ENCODE measurements at places on chromosomes 2 and 18. TPM values are rescaled to one million over a fixed set of nuclear protein-coding genes. Genes with fewer than 3 reads are reported as not detected.

GRCh38 chr2:29921560-29921915, at the start of gene ALK:
Gene ALK (minus strand): TSS chr2:29921586. CDS start chr2:29920659, 927 bp downstream.
- H3K4me3 ChIP-seq = peak within 1 kb of the TSS; percentile 47
- no peak within 1 kb of the TSS for H3K27ac ChIP-seq
- peak; percentile 93 for DNase-seq
- H3K4me1 ChIP-seq = peaks cover 10% of the 10 kb centered on the region

- no peaks in the 10 kb centered on the region for H3K36me3 ChIP-seq
- no peak overlapping the region for H3K27ac ChIP-seq
- H3K27me3 ChIP-seq = no peaks in the 10 kb centered on the region
- DNase-seq = no peak
Observed at GRCh38 chr2:234725528-234726264, 226.1 kb upstream of the SH3BP4 start.

DNA sequence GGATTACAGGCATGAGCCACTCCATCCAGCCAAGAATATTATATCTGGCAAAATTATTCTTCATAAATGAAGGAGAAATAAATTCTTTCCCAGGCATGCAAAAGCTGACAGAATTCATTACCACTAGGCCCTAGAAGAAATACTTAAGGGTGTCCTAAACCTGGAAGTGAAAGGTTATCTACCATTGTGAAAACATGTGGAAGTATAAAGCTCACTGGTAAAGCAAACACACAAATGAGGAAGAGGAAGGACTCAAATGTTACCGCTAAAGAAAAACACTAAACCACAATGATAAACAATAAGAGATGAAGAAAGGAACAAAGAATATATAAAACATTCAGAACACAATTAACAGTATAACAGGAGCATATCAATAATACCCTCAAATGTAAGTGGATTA, 171.8 kb downstream of the CAMKMT start:
- H3K27me3 ChIP-seq = no peaks in the 10 kb centered on the region
- no peak for DNase-seq
- H3K4me1 ChIP-seq = no peaks in the 10 kb centered on the region

DNA sequence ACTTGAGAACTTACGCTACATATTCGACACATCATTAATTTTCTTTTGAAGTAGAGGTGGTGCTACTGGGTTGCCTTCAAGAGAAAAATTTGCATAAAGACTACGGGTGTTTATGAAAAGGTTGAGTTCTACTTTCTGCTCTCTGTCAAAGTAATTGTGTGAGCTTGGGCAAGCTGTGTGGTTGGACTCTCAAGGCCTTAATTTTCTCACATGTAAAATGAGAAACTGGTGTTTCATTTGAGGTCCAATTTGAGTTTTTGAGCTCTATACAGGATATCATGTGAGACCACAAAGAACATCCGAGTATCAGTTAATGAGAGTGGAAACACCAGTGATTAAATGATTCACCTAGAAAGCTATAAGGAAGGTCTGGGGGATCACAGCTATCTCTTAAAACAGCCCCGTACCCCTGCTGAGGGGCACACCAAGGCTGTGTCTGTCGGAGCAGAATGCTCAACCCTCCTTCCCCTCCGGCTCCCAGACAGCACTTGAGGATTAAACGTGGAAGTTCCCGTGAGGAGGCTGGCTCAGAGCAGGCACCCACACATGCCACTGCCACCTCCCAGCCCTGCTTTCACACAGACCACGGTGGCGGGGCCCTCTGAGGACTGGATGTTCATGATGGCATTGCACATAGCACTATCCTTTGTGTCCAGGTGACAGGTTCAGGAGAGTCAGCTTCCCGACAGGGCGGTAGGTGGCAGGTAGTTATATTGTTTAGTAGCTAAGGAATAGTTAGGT, 191.8 kb downstream of the RNF144A start:
- H3K4me1 ChIP-seq = no peaks in the 10 kb centered on the region
- H3K36me3 ChIP-seq = no peaks in the 10 kb centered on the region
- H3K27ac ChIP-seq = no peak overlapping the region

The SKOR2 gene
- total RNA-seq = not detected

The PLGLB2 gene
- 0.85 TPM for total RNA-seq

All from heart left ventricle (tissue), 16 donors.